ENCODE measurements at places on chromosomes 2 and 18.

- DNase-seq: no peak
Measured at GRCh38 chr2:44833171-44834069, 108.1 kb upstream of the SIX3 start.

DNA sequence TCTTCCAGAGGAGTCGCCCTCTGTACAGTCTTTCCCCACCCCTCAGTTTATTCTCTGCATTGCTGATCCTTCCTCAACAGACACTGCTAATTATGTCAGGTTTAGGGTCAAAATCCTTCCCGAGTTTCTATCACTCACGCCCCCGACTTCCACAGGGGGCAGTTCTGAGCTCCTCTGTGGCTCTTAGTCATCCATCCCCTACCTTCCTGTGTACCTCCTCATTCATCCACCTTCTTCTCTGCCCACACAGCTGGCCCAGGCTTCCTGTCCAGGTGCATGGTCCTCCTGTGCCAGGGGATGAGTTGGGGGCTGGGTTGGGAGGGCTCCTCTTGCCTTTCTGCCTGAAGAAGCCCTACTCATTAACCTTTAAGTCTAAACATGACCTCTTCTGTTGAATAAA lies 202.9 kb downstream of the ARL4C start:
- no peak for DNase-seq

DNA sequence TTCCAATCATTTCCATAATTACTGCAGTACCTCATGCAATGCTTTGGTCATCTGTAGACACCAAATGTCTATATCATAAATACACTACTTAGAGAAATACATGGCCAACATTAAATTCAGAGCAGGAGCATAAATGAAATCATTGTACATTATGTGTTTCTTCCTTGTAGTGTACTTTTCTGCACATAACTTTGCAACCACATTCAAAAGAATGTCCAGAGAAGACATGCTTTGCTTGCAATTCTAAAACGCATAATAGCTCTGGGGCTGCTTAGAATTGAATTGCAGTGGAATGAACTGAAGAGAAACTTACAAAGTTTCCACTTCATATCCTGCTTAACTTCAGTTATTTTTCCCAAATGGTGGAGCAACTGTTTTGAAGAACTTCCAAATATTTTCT lies 664.4 kb downstream of the DSC3 start:
- no peak for DNase-seq

GRCh38 chr2:109594246-109594885 lies 19.4 kb downstream of the SEPTIN10 start:
- DNase-seq: no peak

DNA sequence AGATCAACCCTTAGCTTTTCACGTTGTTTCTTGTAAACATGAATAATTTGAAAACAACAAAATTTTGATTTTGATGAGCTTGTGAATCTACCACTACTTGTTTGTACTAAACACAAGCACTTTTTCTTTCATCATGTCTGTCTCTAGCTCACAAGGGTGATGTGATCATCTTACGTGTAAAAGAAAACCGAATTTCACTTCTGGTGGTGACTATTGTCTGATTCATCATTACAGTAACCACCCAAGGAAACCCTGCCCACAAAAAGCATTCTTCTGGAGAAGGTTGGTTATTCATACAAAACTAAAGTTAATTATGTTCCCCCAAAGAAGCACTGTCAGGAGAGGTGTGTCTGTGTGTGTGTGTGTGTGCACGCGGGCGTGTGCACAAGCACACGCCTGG lies 285.4 kb downstream of the ZNF516 start:
- DNase-seq: no peak

DNA sequence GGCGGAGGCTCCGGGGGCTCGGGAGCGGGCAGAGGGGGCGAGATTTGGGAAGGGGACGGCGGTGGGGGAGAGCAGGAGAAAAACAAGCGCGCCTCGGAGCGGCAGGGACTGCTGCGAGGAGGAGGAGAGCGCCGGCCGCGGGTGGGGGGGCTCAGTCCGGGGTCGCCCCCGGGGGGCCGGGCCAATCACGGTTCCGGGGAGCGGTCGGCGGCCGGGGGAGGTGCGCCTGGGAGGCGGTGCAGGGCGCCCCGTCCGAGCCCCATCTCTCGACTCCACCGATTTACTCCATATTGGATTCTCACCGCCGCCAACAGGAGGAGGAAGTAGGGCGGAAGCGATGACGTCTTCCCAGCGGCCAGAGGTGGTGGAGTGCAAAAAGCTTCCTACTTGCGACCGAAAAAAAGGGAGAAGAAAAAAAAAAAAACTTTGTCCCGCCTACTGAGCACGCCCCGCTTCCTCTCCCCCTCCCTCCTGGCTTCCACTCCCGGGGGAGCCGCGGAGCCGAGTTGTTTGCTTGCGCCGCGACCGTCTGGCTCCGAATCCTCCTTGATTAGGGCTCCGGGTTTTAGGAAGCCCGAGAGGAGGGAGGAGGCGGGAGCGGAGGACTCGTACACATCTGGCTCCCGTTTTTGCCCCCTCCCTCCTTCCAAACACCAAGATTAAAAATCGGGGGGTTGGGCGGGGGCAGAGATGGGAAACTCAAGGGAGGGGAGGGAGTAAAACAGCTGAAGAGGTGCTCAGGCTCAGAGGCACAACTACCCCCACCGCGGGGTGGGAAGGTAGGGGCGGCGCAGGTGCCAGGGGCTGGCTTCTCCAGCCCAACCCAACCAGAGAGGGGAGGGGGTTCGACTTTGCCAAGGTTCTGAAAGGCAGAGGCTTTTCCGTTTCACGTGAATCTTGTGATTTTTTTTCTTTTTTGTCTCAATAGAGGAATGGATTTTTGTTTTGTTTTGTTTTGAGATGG lies at the start of gene SPRED2:
SPRED2 (minus strand) TSS at position 373 of the 964 bp plus-strand sequence. CDS start 612 bp downstream, outside the sequence.
- DNase-seq: peak; percentile 91

DNA sequence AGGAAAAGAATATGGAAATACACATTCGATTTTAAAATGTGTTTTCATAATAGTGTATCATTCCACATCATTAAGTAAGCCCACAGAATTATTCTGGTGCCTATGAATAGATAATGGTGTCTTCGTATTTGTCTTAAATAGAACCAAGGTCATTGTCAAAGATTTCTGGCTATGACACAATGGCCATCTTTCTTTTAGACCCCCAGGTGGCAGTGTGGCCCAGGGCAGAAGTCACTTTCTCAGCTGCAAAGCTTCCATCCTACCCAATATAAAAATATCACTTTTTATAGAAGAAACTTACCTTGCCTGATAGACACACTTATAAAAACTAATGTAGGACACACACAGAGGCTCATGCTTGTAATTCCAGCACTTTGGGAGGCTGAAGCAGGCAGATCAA lies 57.5 kb downstream of the ZRANB3 start:
- no peak for DNase-seq

DNA sequence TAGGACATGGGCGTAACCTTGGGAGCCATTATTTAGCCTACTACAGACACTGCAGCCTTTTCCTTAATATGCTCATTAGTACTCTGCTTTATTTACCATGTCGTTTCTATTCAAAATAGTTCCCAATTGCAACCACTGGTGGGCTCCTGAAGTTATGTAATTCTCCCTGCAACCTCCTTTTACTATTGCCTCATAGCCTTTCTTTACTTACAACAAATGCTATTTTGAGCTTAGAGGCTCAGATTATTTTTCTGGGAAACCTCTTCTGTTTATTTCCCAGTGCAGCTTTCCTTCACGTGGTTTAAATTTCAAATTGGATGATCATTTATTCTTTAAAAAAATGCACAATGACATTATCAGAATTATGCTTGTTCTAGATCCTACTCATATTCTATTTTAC lies 492.3 kb upstream of the TMEFF2 start:
- DNase-seq: no peak

- DNase-seq: no peak
Measured at GRCh38 chr2:206480161-206480560, 36.8 kb downstream of the ADAM23 start.

- no peak for DNase-seq
Measured at GRCh38 chr2:140797718-140798117, 1333.1 kb downstream of the LRP1B start.

GRCh38 chr2:156517419-156517818 lies 81.2 kb downstream of the GPD2 start:
- no peak for DNase-seq

DNA sequence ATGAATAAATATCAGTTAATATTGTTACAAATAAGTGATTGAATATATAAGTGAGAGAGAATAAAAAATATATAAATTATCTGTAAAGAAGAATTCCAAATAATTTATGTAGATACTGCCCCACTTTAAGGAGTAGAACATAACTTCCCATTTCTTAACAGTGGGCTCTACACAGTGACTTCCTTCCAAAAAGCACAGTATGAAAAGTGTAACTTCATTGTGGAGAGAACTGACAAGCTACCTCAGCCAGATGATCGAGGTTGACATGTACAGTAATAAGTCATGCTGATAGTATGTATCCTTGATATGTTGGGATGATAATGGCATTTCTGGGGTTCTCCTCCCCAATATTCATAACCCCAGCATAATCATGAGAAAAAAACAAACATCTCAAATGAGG lies 191.9 kb upstream of the FN1 start:
- no peak for DNase-seq

GRCh38 chr2:142876423-142876822 lies 1.0 kb upstream of the KYNU start:
- DNase-seq: no peak

DNA sequence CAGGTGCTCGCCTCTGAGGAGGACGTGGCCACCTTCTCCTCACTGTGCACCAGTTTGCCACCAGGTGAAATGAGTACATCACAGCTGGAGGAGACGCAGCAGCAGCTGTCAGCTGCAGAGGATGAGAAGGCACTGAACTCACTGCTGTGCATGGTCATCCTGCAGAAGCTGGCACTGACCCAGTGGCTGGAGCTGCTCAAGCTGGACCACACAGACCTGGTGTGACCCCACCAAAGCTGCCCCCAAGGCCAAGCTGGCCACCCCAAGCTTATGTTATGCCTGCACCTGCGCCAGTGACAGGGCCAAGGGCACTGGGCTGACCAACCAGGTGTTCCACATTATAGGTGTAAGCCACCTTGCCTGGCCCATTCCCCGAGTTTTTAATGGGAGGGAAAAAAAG lies 19.3 kb downstream of the CLK1 start:
- DNase-seq: no peak

DNA sequence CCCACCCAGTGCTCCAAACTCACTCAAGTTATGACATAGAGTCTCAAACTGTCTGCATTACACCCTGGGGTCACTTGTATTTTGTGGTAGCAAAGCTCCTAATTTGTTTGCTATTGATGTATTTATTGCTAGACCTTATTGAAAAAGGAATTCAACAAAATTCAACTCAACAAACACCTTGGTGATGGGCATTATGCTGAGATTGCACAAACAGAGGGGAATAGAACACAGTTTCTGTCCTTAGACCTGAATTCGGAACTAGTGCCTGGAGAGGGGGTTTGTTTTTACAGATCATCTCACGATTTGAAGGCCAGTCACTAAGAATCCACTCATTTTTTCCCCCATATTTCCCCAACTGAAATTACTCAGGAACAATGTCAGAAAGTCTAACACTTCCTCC lies 53.5 kb upstream of the MAPK4 start:
- DNase-seq: no peak

DNA sequence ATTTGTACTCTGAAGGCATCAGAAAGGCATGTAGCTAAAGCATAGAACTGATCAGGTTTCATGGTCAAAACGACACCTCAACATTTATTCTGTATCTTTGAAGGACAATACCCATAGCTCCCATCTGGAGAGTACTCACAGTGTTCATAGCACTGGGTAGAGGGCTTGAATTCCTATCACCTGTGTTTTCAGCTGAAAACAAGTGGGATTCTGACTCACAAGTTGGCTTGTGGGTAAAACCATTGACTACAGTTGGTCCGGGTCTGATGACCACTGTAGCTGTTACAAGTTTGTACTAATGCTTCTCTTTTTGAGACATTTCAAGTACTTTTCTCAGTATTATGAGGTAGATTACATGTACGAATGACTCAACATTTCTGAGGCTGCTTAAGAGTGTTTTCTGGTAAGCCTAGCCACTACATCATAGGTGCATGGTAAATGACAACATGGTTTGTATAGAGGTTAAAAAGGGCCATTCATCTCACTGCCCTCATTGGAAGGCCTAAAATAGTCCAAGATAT lies 68.6 kb upstream of the PELI1 start:
- no peak for DNase-seq

GRCh38 chr2:204470178-204470620 lies 75.1 kb upstream of the PARD3B start:
- no peak for DNase-seq

- no peak for DNase-seq
Measured at GRCh38 chr2:100136310-100136709, 6.1 kb downstream of the AFF3 start.

DNA sequence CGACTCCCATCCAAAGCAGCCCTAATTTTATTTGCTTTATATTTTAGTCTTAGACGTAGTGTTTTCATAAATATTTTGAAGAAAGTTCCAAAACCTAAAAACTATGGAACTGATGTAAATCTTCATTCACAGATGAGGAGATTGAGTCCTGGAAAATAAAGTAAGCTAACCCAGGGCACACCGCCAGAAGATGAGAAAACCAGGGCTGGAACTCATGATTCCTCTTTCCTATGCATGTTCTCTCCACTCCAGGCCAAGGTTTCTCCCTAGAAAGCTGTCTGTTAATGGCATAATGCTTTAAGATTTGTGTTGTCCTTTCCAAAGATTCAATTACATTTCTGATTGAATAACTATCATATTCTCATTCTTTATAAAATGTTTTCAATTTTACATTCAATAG lies 78.4 kb upstream of the ZC3H15 start:
- DNase-seq: no peak

DNA sequence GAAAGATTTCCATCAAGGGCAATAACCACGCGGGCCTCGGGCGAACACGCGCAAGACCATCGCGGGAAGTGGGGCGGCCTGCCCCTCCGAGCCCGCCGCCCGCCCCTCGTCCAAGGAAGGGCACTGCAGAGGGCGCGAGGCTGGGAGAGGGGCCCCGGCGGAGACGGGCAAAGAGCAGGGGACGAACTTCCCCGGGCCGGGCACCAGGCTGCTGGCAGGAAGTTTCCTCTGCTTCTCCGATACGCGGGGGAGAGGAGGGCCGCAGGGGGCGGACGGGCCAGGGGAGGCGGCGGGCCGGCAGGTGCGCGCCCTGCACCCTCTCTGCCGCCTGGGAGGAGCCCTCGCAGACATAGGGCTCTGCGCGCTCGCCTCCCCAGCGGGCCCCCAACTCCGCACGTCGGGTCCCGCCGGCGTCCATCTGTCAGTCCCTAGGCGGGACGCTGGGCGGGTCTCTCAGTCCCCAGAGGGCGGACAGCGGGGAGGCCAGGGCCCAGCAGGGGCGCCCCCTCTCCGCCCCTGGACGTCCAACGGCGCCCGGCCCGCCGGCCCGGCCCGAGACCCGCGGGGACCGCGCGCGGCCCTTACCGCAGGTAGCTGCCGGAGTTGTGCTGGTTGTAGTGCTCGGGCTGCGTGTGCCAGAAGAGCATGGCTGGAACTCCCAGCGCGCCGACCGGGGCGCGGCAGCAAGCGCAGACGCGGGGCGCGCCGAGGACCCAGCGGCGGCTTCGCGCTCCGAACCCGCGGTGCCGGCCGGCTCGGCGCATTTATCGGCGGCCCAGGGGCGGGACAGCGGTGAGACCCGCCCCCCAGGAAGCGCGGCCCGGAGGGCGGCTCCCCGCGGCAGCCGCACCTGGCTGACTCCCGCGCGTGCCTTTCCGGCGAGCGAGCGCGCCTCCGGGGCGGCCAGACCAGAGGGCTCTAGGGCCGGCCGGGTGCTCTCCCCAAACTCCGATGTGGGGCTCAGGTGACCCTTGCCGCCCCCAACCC lies at the start of gene TFCP2L1:
TFCP2L1 (minus strand) TSS at position 740 of the 987 bp plus-strand sequence; CDS start at position 647, 93 bp downstream.
- DNase-seq: peak; percentile 80

GRCh38 chr18:59813942-59814341 lies 85.9 kb upstream of the PMAIP1 start:
- DNase-seq: no peak

Data from mucosa of descending colon (tissue), 3 donors.